ENCODE measurements at places on chromosomes 2 and 18. TPM values are rescaled to one million over a fixed set of nuclear protein-coding genes. Genes with fewer than 3 reads are reported as not detected.

- peak overlapping the region; percentile 97 for H3K27ac ChIP-seq
- peaks cover 13% of the 10 kb centered on the region for H3K27me3 ChIP-seq
- DNase-seq, result peak; percentile 11
- peaks cover 19% of the 10 kb centered on the region for H3K36me3 ChIP-seq
Observed at GRCh38 chr2:240585681-240586197, 795 bp upstream of the CAPN10 start.

DNA sequence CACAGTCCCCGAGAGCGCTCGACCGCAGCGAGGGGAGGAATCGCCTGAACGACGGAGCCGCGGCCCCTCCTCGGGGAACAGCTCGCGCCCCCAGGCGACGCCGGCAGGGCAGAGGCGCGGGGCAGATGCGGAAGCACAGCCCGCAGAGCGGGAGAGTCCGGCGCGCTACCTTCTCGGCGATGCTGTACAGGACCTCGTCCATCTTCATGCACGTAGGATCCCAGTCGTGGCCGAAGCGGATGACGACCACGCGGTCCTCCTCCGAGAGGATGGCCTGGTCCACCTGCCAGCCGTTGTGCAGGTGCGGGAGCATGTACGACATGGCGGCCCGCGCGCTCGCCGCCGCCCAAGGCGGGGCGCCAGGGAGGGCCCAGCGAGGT is 302 bp downstream of the TXNL4A start:
- H3K4me1 ChIP-seq, result peaks cover 16% of the 10 kb centered on the region
- peaks cover 5% of the 10 kb centered on the region for H3K27me3 ChIP-seq
- H3K36me3 ChIP-seq, result peaks cover 5% of the 10 kb centered on the region
- DNase-seq, result peak; percentile 82
- peak overlapping the region; percentile 95 for H3K4me3 ChIP-seq

The C2orf66 gene
- total RNA-seq, result 0.34 TPM

- peak overlapping the region; percentile 69 for H3K27ac ChIP-seq
- H3K36me3 ChIP-seq, result no peaks in the 10 kb centered on the region
- H3K4me3 ChIP-seq, result no peak overlapping the region
- DNase-seq, result no peak
- peaks cover 6% of the 10 kb centered on the region for H3K4me1 ChIP-seq
- H3K27me3 ChIP-seq, result no peaks in the 10 kb centered on the region
Observed at GRCh38 chr18:52312346-52312745, 27.7 kb upstream of the DCC start.

DNA sequence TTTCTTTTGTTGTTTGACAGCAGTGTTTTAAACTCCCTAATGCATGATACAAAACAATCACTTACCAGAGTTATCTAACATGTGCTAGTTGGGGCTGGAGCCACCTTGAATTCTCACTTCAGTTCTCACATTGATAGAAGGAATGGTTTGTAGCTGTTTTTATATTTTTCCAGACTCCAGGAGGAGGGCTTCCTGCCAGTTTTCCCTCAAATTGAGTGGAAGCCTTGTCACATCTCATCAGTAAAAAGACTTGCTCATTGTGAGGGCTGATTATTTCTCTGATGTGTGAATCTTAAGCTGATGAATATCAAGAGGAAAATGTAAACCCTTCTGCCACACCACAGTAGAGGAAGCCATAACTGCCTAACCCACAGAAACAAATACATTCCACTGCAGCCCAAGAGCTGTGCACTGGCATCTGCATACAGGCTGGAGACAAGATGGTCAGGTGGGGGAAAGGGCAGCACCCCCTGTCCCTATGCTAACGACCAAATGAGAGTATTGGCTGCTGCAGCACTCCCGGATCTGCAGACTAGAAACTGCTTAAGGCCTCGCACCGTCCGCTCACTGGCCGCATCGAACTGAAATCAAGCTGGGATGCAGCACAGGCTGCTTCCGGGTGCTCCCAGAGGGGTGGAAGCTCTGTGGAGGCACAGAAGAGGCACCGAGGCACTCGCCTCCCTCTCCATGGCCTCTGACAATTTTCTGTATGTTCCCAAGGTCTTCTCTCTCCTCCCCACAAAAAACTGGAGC is 73.7 kb upstream of the TPO start:
- H3K27me3 ChIP-seq, result no peaks in the 10 kb centered on the region
- no peak for DNase-seq
- no peak overlapping the region for H3K27ac ChIP-seq
- no peaks in the 10 kb centered on the region for H3K4me1 ChIP-seq

The TBC1D8 gene
- total RNA-seq, result 14.6 TPM

The SLC30A3 gene
- total RNA-seq, result 1.3 TPM

The ERFE gene
- 12.2 TPM for total RNA-seq

The EPAS1 gene
- total RNA-seq, result not detected

GRCh38 chr2:31877008-31877407 is 133.8 kb downstream of the MEMO1 start:
- peaks cover 1% of the 10 kb centered on the region for H3K27me3 ChIP-seq
- no peak overlapping the region for H3K27ac ChIP-seq
- no peak overlapping the region for H3K4me3 ChIP-seq
- no peak for DNase-seq

DNA sequence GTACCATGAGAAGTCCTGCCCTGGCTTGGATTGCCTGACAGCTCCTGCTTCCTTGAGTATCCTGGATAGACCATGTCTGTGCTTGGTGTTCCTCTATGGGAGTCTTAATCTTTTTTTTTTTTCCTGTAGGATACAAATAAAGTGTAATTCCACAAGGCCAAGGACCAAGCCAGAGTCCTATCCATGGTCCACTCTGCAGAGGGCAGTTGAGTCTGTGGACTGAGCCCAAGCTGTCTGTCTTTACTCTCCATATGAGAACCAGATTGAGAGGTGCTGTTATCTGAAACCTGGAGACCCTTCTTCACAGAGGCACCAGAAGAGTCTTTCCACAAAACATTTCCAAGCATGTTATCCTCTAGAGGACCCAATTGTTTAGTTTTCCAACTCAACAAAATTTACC is 1.4 kb upstream of the KIF3C start:
- no peak for DNase-seq
- H3K27ac ChIP-seq, result peak overlapping the region; percentile 99
- H3K36me3 ChIP-seq, result peaks cover 12% of the 10 kb centered on the region
- peaks cover 8% of the 10 kb centered on the region for H3K27me3 ChIP-seq
- H3K4me1 ChIP-seq, result peaks cover 19% of the 10 kb centered on the region

The DSEL gene
- total RNA-seq, result 12.2 TPM

- H3K27me3 ChIP-seq, result peaks cover 8% of the 10 kb centered on the region
- peaks cover 4% of the 10 kb centered on the region for H3K4me1 ChIP-seq
- DNase-seq, result no peak
- H3K27ac ChIP-seq, result no peak overlapping the region
- no peak overlapping the region for H3K4me3 ChIP-seq
- H3K36me3 ChIP-seq, result peaks cover 15% of the 10 kb centered on the region
Observed at GRCh38 chr2:25030702-25031101, 11.2 kb upstream of the EFR3B start.
